Right cardiac atrium (tissue), 5 donors: ENCODE measurements at places on chromosomes 6 and 20. TPM values are rescaled to one million over a fixed set of nuclear protein-coding genes. Genes with fewer than 3 reads are reported as not detected.

Gene ID4
- total RNA-seq, result 32.3 TPM

Gene PMEPA1
- 51.1 TPM for total RNA-seq

Gene KCNG1
- 0.65 TPM for total RNA-seq

Gene PPIL1
- 59.8 TPM for total RNA-seq

Gene RGS17
- total RNA-seq, result 0.31 TPM

Gene NCR2
- total RNA-seq, result not detected

Gene FBXO5
- 3.5 TPM for total RNA-seq

Gene CCR6
- not detected for total RNA-seq

Gene OPRM1
- not detected for total RNA-seq

DNA sequence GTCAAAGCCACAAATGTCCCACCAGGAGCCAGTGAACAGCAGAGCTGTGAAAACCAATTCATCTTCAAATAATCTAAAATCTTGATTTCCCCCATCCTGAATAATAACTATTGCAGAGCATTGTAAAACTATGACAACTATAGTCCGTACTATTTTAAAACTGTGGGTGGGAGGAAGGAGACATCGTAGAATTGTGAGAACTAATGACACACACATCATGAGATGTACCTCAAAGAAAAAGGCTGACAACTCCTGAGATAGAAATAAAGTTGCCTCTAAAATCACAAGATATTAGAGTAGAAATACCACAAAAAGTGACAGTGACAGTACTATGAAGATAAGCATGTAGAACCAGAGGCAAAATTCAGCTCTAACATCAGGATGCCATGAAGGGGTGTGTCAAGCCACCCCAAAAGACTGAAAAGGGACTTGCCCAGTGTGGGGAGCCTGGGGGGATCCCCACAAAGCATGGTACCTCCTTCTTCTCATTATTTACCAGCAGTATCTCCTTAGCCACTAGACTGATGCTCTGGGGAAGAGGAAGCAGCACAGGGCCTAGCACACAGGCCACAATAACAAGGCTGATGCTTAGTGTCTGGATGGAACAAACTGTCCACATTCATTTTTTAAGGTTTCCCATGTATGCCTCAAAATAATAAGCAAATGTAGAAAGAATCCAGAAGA, 13.4 kb downstream of the NAPB start:
- no peak for DNase-seq

DNA sequence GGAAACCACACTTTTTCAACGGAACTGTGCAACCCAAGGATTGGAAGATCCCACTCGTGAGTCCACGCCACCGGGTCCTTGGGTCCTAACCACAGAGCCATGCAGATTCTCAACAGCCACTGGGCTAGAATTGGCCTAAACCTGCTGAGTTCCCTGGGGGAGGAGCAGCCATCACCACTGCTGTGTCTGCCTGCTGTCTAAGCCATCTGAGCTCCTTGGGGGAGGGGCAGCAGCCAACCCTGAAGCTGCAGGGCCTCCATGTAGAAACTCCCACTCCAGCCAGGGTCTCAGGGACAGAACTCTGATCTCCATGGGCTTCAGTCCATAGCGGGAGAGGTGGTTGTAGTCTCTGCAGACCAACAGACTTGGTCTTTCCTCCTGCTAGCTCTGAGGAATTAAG, 154.6 kb upstream of the VGLL2 start:
- no peak for DNase-seq

GRCh38 chr20:37413379-37413778, 67.4 kb downstream of the SRC start:
- DNase-seq, result no peak

- DNase-seq, result no peak
Measured at GRCh38 chr20:17934141-17934862, 34.3 kb downstream of the SNX5 start.

- no peak for DNase-seq
Measured at GRCh38 chr20:22629927-22630326, 45.6 kb upstream of the FOXA2 start.

DNA sequence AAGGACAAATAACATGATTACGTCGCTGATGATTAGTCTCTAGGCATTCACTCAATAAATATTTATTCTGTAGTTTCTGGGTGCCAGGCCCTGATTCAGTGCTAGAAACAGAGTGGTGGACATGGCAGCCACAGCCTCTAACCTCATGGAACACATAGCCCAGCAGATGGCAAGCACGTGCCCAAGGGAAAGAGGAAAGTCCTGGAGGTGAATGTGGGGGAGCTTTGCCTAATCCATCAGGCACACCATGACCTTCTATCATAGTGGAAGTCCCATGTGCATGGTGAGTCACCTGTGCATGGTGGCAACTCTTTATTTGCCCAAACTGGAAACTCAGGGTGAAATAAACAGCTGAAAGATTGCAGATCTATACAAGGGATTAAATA, 143.0 kb upstream of the TNFAIP3 start:
- DNase-seq, result no peak

- no peak for DNase-seq
Measured at GRCh38 chr20:56579301-56579710, 46.3 kb downstream of the FAM209B start.

DNA sequence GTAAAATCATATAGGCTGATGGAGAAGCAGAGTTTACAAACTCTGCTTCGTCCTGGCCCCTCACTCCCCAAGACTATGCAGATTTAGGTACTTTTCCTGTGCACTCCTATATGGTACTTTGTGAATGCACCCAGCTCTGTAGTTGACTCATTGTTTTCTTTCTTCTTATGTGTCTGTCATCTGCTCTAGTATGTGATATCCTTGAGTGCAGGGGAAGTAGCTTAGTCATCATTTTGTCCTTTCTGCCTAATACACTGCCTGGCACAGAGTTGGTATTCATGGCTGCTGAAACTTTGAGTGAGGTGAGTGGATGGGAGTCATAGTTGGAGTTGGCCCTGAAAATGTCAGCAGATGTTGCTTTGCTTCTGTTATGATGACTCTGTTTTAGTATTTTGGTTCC, 222.6 kb downstream of the RNF144B start:
- no peak for DNase-seq

DNA sequence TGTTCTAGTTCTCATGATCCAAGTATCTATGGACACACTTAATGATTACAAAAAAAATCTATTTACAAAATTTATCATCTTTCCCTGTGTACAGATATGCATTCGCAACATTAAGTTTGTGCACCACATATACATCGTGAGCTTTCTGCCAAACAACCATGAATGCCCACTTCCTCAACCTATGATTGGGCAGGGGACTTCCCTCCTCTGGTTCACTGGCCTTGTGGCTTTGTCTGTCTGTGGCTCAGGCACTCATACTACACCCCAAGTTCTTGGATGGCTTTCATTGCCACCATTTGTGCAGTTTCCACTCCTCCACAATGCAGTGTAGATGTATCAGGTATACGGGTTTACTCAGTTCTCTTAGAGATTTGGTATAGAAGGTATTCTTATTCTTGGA, 74.9 kb downstream of the HS3ST5 start:
- DNase-seq, result no peak

DNA sequence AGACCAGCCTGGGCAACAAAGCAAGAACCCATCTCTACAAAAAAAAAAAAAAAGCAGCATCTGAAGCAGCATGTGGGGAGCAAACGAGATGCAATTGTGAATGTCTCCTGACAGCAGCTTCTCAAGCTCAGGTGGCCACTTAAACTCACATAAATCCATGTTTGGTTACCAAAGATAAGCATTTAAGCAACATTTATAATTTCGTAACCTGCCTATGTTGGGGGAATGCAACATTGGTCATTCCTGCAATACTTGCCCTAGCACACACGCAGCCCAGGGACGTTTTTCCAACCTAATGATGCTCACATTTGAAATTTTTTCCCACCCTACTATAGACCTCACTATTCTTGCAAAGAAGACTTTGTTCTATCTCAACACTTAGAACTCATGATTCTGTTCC, 113.3 kb downstream of the ZFP64 start:
- no peak for DNase-seq

DNA sequence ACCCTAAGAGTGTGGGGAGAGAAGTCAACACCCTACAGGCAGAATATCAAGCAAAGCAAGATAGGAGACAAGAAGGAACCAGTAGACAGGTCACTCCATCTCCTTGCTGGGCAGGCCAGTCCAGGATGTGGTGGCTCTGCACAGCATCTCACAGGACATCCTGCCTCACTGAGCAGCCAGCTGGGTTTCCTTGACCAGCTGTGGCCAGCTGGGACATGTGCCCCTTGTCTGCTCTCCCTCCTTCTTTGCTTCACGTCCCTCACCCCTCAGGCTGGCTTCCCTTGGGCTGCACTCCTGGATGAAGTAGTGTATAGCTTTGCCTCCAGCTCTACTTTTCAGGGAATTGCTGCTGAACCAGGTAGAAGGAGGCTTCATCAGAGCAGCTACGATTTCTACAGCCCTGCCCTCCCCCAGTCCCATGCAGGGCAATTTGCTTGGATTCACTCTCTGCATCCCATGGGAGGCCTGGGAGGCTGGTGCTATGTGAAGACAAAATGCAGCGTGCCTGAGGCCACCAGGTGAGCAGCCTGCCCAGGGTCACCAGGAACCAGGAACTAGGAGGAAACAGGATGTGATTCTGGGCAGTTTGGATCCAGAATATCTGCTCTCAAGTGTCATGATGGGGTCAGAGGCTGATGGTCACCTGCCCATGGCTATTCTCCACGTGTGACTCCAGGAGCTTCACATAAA, 110.0 kb upstream of the PMEPA1 start:
- no peak for DNase-seq

DNA sequence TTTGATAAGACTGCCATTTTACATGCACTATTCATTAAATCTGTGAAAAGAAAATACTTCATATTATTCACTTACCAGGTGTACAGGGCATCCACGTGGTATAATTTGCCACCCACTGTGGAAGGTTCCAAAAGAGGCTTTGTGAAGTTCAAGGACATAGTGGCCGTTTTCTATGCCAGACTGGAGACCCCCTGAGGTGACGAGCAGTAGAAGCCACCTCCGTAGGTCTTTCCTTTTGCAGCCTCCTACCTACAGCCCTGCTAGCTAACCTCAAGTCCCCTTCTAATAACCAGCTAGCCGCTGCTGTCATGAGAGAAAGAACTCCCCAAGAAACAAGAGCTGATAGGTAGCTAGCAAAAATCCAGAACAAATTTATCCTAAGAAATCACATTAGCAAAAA, 110.5 kb downstream of the ARHGAP18 start:
- no peak for DNase-seq

DNA sequence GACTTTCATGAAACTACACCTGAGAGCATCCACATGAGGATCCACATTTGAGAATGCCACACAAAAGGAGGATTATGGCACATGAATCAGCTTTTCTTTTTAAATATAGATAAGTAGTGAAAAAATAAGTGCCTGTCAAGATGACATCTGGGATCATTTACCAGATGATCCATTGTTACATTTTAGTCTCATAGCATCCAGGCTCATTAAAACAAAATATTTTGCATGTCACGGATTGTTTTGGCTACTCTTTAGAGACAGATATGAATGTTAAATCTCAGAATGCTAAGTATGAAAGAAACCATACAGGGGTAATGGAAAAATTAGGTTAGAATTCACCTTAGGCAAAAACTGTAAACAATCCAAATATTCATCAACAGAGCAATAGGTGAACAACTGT, 66.7 kb downstream of the MYO6 start:
- no peak for DNase-seq

DNA sequence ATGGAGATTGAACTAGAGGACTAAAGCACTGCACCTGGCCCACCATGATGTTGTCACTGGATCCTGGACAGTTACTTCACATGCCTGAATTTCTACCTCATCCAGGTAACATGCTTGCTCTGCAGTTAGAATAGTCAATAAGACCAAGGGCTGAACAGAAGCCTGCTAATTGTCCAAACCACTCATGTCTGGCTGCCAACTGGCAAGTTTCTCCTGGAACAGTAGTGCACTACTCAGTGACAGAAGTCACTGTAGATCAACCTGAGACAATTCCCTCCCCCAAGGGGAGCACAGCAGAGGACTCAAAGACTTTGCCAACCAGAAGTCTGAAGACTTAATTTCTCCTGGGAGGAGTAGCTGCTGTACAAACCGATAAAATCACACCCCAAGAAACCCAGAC, 454.6 kb upstream of the MARCKS start:
- DNase-seq, result no peak

DNA sequence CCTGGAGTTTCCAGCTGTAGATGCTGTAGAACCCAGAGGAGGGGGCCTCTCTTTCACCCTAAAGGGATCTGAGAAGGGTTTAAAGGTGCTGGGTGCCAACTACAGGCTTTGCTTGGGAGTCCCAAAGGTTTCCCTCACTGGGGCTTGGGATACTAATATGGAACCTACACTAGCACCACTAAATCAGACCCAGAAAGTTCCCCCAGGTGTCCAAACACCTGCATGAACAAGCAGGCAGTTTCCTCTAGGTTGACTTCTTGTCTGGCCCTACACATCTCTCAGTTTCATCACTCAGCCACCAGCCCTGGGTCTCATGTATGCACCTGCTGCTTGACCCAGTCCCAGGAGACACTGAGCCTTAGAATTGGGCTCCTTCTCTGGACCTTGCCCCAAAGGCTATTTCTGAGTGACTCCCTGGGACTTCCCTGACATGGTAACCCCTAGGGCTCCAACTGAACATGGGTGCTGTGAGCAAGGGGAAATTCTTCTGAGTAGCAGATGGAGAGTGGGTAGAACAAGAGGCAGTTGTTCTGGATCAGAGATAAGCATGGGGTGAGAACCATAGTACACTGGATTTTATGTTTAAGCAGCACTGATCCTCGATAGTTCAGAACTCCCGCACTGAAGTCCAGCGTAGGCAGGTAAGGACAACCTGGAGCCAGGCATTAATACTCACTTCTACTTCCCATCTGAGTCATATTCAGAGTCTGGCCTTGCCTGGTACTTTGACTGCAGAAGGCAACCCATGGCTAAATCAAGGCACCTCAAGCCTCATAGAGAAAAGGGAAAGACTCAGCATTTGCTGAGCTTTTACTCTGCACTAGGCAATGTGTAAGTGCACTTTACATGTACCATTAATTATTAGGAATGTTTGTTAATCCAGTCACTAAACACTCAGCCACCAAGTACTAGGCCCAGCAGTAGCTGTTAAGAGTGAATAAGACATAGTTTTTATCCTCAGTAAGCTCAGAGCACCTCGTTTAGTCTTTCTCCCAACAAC, 16.8 kb downstream of the BCL2L1 start:
- DNase-seq, result no peak

DNA sequence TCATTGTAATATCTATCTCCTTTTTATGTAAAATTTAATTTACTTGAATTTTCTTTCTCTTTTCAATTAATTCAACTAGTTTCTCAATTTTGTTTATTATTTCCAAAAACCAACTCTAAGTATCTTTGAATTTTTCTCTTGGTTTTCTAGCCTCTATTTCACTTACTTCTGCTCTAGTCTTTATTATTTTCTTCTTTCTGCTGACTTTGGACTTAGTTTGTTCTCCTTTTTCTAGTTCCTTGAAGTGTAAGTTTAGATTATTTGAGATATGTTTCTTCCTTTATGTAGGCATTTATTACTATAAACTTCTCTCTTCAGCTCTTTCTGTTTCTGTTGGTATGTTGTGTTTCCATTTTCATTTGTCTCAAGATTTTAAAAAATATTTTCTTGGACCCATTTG, 70.8 kb downstream of the TNFAIP3 start:
- no peak for DNase-seq

GRCh38 chr20:54510541-54511129, 35.2 kb downstream of the DOK5 start:
- peak; percentile 57 for DNase-seq
